A172 (cell line): ENCODE measurements at places on chromosomes 16 and 17.

GRCh38 chr17:37405955-37406634 lies 541 bp downstream of the ACACA start:
- DNase-seq, result peak; percentile 8

DNA sequence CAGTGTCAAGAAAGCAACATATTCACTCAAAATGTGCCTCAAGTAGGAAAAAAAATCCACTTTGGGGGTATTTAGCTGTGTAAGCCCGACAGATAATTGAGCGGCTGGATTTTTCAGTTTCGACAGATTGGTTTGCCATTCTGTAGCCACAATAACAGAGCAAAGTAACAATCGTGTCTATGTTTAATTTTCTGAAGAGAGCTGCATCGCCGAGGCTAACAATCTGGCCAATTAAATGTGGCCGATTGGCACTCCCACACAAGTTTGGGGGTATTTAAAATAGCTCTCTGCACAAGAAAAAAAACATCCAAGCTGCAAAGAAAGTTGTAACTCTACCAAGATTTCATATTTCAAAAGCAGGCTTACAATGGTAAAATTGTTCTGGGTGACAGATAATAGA lies 99.7 kb upstream of the CDH13 start:
- no peak for DNase-seq

GRCh38 chr16:85403693-85404092 lies 209.4 kb upstream of the GSE1 start:
- DNase-seq, result no peak

GRCh38 chr17:55911186-55911585 lies 160.3 kb downstream of the PCTP start:
- no peak for DNase-seq

GRCh38 chr16:75089486-75090202 lies 26.9 kb downstream of the LDHD start:
- DNase-seq, result no peak

DNA sequence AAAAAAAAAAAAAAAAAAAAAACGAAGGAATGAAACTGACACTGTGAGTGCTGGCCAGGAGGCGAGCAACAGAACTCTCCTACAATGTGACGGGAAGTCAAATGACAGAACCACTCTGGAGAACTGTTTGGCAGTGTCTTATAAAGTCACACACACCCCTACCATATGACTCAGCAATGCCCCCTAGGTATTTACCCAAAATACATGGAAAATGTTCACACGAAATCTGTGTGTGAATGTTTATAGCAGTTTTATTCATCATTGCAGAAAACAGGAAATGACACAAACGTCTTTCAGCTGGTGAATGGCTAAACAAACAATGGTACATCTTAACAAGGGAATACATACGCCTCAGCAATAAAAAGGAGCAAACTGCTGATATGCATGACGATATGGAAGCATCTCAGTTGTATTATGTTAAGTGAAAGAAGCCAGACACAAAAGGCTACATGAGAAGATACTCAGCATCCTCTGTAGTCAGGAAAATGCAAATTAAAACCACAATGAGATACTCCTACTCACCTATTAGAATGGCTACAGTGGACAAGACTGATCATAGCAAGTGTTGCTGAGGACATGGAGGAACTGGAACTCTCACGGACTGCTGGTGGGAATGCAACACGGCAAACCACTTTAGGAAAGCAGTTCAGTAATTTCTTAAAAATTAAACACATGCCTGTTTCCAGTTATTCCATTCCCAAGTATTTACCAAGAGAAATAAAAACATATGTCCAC lies 74.7 kb downstream of the TBC1D16 start:
- DNase-seq, result peak; percentile 41

DNA sequence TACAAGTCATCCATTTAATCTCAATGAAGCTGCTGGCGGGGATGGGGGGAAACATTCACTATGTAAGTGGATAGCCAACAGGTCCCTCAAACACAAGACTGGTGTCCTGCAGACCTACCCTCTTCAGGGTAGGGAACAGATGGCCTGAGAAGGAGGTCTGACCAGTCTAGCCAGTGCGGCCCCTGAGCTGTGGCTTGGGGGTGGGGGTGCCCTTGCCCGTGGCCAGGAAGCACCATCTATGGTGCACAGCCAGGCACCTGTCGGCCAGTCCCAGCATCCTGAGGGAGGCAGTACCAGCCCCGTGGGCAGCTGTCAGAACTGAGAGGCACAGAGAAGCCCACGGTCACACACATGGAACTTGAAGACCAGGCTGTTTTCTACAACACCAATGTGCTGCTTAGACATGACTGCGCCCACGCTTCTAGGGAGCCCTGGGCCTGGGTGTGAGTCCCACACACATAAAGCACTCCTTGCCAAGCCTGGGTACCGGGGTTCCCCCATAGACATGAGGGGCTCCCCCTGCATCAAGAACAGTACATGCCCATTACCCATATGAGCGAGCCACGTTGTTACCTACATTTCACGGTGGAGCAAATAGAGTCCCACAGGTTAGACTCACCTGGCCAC lies 40.9 kb downstream of the RMI2 start:
- DNase-seq, result no peak

- no peak for DNase-seq
These were observed 162.6 kb downstream of the XYLT1 start for GRCh38 chr16:17308186-17308585.

GRCh38 chr16:53412549-53412948 lies 21.7 kb upstream of the RBL2 start:
- DNase-seq, result no peak

- no peak for DNase-seq
These were observed 592 bp downstream of the ALDOA start for GRCh38 chr16:30065943-30066760.

DNA sequence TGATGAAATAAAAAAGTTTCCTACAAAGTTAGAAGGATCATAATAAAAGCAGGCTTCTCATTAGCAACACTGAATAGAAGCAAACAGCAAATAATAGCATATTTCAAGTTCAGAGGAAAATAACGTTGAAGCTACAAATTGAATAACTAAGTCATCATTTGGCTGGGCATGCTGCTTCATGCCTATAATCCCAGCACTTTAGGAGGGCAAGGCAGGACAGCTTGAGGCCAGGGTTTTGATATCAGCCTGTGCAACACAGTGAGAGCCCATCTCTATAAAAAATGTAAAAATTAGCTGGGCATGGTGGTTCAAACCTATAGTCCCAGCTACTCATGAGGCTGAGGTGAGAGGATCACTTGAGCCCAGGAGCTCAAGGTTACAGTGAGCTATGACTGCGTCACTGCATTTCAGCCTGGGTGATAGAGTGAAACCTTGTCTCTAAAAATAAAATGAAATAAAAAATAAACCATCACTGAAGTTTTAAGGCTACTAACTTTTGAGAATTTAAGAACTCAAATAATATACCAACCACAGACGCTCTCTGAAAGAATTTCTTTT lies 25.5 kb downstream of the NCOR1 start:
- no peak for DNase-seq

DNA sequence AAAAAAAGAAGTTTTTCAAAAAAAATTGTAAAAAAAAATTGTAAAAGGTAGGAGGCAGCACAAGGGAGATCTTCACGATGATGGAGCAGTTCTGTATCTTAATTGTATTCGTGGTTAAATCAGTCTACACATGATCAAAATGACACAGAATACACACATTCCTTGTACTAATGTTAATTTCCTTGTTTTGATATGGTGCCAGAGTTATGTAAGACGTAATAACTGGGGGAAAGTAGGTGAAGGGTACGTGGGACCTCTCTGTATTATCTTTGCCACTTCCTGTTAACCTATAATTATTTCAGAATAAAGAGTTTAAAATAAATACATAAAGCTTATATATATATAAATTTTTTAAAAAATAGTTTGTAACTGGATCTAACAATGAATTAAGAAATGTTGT lies 36.8 kb downstream of the HELZ start:
- no peak for DNase-seq

GRCh38 chr17:8220783-8221662 lies 10.6 kb upstream of the AURKB start:
- peak; percentile 91 for DNase-seq

DNA sequence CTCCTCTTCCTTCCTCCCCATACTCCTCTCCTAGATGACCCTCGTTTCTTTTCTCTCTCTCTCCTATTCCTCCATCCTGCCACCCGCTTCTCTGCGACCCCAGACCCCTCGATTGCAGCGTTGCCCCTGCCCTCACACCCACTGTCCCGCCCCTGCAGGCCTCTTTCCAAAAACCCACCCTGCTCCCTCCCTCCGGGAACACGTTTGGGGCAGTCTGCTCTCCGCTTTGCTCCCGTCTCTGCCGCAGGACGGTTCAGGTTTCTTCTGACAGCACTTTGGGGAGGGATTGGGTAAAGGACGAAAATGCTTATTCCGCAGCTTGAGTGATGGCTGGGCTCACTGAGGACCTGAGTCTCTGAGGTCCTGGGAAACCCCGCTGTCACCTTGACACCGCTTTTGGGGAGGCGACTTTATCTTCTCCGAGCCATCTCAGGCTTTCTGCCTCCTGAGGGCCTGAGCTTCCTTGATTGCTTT lies 690 bp downstream of the NDE1 start:
- peak; percentile 11 for DNase-seq

DNA sequence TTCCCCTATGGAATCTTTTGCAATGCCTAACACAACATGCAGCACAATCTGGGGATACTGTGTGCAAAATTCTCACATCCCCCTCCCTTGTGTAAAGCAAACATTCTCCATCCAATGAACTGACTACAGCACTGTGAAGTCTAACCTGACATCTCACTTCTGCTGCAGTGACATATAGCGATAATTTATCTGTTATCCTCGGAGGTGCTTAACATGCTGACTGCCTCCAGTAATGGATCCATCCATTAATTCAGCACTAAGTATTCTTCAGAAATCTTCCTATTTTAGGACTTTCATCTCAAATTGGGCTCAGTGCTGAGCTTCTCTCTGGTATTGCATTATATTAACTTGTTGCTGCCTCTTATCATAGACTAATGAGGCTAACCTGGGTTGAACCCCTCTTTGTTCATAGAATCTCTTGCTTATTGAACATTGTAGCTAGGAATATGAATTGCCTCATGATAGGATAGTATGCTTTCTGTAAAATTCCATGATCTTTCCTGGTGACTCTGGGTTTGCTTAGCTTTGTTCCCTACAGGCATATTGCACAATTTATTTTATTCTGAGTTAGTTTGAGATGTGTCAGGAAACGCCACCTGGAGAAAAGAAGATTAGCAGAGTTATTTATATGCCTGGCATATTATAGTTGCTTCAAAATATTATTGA lies 187.9 kb downstream of the CNTNAP4 start:
- DNase-seq, result no peak

DNA sequence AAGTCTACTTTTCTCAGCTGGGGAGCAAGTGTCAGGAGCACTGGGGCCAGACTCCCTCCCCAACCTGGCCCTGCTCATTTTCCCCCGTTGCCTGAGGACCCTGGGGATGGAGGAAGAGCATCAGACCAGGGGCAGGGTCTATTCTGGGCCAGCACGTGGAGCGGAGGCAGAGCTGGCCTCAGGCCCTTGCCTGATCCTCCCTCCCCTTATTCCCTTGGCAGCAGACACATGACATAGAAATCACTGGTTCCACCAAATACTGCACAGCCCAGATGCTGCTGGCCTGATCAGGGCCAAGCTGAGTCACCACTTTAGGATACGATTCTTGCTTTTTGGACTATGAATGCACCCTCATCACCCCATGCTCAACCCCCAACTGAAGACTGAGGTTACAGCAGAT lies 15.8 kb upstream of the AGRP start:
- DNase-seq, result no peak

DNA sequence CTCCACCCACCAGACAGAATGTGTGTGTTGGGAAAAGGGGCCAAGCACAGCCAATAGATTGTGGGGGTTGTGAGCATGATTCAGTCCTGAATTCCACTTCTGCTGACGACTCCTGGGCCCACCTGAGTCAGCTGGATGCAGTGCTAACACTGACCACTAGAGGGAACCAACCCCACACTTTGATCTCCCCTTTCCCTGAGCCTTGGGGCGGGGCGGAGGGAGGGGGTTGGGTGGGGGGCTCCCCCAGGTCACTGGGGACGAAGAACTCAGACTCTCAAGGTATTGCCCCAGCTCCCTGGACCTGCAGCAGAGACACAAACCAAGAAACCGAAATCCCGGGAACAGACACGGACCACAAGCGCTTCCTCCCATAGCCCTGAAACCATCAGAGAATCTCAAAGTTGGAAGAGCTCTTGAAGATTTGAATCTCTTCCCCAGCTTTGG lies 621 bp upstream of the CSHL1 start:
- DNase-seq, result peak; percentile 49

- DNase-seq, result no peak
These were observed 48.5 kb upstream of the RBFOX3 start for GRCh38 chr17:79659376-79659775.
